ENCODE measurements at places on chromosomes 6 and 20. TPM values are rescaled to one million over a fixed set of nuclear protein-coding genes. Genes with fewer than 3 reads are reported as not detected.

DNA sequence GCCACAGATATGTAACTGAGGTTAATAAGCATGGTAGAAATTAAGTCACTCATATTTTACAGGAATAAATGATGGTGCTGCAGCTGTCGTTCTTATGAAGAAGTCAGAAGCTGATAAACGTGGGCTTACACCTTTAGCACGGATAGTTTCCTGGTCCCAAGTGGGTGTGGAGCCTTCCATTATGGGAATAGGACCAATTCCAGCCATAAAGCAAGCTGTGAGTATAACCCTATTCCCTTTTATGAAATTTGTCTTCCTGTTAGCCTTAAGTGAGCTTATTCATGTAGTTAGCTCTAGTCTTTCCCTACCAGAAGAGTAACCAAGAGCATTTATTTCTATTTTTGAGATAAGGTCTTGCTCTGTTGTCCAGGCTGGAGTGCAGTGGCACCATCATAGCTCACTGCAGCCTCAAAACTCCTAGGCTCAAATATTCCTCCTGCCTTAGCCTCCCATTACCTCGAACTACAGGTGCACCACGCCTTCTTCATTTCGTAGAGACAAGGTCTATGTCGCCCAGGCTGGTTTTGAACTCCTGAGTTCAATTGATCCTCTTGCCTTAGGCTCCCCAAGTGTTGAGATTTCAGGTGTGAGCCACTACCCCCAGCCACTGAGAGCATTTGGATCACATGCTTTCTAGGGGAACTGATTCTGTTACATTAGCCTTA, 12.0 kb downstream of the TCP1 start:
- no peak for DNase-seq

GRCh38 chr6:81909162-81909561, 156.7 kb upstream of the TENT5A start:
- no peak for DNase-seq

DNA sequence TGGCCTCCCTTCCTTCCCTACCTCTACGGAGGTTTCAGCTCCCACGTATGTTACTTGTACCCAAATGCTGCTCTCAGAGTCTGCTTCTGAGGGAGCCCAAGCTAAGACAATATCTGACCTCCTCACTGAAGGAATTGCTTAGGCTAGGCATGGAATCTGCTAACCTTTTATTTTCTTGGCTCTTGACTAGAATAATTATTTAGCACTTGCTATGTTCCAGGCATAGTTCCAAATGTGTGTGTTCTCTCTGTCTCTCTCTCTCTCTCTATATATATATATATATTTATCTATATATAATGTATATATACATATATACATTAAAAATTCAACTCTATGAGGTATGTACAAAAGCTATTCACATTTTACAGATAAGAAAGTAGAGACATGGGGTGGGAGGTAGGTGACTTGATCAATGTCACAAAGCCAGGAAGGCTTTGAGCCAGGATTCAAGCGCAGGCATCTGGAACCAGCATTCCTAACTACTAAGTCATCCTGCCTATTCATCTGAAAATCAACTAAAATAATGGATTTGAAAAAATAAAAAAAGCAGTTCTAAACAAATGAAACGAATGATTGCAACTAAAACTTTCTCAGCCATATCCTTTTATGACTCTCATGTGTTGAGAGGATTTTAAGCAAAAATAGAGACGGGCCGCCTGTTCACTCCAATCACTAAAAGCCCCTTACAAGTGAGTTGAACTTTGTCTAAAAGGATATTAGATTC, 189.7 kb upstream of the JAG1 start:
- peak; percentile 27 for DNase-seq

Gene TRIM31
- total RNA-seq = not detected

Gene EYA2
- total RNA-seq = 0.63 TPM

- no peak for DNase-seq
These were observed 36.9 kb downstream of the APCDD1L start for GRCh38 chr20:58478141-58478805.

- DNase-seq = no peak
These were observed 420.1 kb downstream of the CDKAL1 start for GRCh38 chr6:20954315-20954714.

Gene MYCT1
- 15.0 TPM for total RNA-seq

DNA sequence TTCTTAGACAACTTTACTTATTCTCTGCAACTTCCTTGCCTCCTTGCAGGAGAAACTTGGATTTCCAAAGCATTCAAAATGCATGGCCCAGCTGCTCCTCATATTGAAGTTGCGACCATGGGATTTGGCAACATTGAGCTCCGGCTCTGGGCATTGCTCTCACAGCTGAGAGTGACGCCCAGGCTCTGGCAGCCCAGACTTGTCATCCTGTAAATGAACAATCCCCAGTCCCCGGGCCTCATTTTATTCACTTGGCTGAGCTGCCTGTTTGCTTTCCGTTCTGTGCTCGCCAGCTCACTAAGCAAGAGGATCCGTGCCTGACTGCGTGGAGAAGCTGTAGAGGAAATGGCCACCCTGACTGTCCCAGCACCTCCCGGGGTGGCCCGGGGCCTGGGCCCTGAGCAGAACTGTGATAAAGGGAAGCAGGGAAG, 119.5 kb upstream of the CD93 start:
- DNase-seq = peak; percentile 79

GRCh38 chr20:38414769-38415450, 20.2 kb downstream of the SNHG17 start:
- no peak for DNase-seq

DNA sequence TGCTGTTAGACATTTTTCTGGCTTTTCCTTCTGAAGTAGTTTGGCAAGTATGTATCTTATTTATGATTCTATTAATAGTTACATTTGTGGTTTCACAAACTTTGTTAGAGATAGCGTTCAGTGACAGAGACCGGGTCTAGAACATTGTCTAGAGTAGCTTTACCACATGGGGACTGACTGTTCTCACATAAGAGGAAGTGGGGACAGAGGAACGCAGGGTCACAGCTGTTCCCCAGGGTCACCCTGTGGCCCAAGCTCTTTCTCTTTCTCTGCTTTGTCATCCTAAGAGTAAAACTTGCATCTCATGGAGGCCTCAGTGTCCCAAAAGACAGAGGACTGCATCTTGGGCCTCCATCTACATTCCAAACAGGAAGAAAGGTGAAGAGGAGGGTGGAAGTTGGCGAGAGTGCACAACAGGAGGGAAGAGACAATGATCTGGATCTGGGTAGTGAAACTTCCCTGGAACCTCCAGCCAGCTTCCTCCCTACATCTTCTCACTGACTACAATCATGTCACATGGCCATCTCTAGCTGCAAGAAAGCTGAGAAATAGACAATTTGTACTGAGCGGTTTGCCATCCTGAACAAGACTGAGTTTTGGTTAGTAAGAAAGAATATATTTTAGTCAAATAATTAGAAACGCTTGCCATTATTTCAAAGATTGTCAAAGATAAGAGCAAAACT, 645.8 kb upstream of the ARID1B start:
- no peak for DNase-seq

Gene SLC52A3
- 2.3 TPM for total RNA-seq

- DNase-seq = no peak
These were observed 30.3 kb downstream of the LRFN2 start for GRCh38 chr6:40556881-40557280.

- peak; percentile 27 for DNase-seq
These were observed 2.6 kb downstream of the EPHA7 start for GRCh38 chr6:93416571-93417420.

Gene BPI
- not detected for total RNA-seq

DNA sequence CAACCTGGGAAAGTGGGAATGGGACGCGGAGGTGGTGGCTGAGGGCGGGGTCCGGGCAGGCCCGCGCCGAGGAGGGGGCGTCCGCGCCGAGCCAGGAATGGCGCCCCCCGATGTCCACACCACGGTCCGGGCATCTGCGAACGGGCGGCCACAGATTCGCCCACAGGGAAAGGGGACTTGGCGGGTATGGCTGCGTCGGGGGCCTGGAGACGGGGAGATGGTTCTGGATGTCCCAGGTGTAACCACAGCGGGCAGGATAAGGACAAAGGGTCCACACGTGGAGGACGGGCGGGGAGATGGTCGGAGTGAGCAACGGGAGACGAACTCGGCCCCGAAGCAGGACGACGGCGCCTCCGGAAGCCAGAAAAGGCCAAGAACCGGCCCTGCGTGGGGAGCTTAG, 124.6 kb downstream of the WDR27 start:
- no peak for DNase-seq

DNA sequence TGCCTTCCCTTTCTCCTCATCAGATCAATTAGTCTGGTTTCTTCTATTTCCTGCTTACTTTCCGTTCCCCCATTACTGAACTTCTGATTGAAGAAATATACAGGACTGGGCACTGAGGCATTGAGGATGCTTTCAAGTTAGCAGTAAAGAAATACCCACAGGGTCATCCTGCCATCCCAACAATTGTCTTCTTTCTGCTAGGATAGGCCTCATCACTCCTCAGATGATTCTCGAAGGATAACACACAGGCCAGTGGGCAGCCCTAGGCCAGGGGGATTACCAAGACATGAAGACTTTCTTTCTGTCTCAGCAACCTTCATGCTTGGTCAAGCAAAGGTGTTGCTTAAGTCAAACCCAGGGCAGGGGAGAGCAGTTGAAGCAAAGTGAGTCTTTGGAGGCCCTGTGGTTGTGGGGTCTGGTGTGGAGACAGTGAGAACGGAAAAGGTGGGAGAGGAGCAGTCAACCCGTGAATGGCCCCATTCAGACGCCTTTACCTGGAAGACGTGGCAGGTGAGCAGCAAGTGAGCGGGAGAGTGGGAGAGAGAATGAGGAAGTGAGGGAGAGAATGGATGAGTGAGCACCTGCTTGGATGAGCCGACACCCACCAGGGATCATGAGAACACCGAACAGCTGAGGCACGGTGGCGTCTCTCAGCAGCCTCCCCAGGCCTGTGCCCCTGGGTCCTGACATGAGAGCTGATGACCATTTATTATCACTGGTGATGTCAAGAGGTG, 462.9 kb downstream of the PREX1 start:
- no peak for DNase-seq

DNA sequence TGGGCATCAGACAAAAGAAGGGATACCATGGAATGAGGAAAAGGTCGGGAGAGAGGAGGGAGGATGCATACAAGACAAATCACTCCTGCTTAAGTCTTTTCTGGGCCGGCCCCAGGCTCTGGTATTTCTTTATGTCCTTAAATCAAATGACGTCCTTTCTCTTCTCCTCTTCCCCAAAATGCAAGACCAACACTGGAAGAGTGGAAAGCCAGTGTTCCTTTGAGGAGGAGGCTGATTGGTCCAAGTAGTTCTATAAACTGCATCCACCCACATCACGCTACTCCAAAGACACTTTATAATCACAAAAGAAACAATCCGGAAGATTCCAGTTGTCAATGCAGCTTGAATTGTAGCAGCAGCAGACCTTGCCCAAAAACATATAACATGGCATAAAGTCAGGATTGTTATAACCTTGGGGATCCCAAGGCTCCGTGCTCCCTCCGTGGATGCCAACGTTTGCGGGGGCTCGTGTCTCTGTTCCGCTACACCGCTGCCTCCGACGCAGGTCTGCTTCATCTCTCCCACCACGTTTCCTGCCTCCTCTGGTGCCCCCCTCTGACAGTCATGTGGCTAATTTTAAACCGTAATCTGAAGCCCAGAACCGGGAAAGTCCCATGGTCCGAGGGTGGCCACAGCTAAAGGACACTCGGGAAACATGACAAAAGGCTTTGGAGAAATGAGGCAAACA, 47.1 kb downstream of the MCUR1 start:
- DNase-seq = peak; percentile 35

GRCh38 chr20:46963758-46964617, 69.3 kb downstream of the EYA2 start:
- DNase-seq = no peak

DNA sequence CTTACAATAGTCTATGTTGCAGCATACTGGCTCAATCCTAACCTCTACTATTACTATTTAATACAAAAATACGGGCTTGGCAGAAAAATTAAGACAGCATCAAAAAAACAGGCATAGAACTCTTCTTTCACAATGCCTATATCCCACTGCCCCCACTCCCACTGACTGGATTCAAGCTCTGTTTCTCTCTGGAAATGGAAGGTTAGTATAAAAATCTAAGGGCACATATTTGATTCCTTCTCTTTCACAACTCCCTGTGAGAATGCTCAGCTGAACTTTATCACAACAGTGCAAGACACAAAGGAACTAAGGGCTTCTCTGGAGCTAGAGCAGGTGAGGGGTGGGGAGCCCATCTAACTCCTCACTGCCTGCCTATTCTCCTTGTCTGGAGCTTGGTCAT, 258.4 kb upstream of the FAM83B start:
- no peak for DNase-seq

DNA sequence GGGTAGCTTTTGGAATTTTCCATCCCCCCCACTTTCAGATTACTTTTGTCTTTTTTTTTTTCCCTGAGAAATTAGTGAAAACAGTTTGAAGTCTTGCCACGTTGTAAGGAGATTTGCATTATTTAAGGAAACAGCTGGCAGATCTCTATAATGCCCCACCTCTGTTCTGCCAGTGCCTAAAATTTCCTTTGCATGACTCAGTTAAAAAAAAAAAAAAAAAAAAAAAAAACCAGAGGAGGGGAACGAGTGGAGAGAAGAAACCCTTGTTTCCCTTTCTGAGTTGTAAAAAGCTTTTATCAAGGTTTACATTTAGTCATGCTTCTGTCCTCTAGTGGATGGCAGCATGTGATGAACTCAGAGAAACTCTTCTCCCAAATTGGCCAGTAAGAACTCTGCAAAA, 33.5 kb downstream of the CARMIL1 start:
- DNase-seq = no peak

Gene MAS1
- not detected for total RNA-seq

GRCh38 chr20:20872428-20872827, 160.0 kb upstream of the RALGAPA2 start:
- no peak for DNase-seq

Gene RBBP8NL
- total RNA-seq = not detected

Gene MDFI
- total RNA-seq = 0.77 TPM

GRCh38 chr6:47716207-47716606, 17.8 kb downstream of the ADGRF4 start:
- DNase-seq = no peak

DNA sequence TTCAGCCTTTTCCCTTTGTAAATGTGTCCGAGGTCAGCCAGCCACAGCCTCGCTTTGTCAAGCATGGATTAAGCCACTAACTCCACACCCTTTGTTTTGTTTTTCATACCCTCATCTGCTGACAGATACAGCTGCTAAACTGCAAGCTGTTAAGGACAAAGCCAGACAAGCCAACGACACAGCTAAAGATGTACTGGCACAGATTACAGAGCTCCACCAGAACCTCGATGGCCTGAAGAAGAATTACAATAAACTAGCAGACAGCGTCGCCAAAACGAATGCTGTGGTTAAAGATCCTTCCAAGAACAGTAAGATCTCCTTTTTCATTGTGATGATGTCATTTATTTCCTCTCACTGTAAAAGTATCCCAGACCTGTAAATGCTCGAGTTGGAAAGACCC, 269.3 kb downstream of the ARHGAP18 start:
- DNase-seq = no peak

DNA sequence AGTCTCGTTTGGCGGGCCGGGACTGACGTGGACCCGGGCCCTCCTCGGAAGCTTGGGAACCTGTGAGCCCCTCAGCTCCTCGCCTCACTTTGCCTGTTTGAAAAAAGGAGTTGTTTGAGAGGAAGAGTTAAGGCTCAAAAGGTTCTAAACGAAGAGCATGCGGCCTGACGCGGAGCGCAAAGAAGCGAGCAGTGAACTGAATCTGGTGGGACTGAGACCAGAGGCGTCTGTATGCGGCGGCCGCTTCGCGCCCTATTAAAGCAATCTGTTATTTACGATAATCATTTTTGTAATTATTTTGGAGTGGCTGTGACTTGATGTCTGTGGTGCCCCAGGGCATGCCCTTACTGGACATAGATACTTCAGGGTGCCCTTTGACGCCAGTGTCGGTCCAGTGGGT, 3.3 kb upstream of the TFAP2C start:
- no peak for DNase-seq

Gene CAGE1
- not detected for total RNA-seq

GRCh38 chr6:11586536-11586935, 49.0 kb downstream of the TMEM170B start:
- no peak for DNase-seq

All from left ventricle myocardium inferior (tissue), 1 donor.